ENCODE measurements at places on chromosomes 5 and 9. TPM values are rescaled to one million over a fixed set of nuclear protein-coding genes. Genes with fewer than 3 reads are reported as not detected.

The PRELID2 gene
- 24.6 TPM for total RNA-seq

The GLDC gene
- total RNA-seq: 0.16 TPM

The BHMT gene
- total RNA-seq: 1.8 TPM

The ROR2 gene
- total RNA-seq: 10.2 TPM

The STPG3 gene
- total RNA-seq: not detected

The MYOZ3 gene
- 0.33 TPM for total RNA-seq

The MSMP gene
- total RNA-seq: not detected

DNA sequence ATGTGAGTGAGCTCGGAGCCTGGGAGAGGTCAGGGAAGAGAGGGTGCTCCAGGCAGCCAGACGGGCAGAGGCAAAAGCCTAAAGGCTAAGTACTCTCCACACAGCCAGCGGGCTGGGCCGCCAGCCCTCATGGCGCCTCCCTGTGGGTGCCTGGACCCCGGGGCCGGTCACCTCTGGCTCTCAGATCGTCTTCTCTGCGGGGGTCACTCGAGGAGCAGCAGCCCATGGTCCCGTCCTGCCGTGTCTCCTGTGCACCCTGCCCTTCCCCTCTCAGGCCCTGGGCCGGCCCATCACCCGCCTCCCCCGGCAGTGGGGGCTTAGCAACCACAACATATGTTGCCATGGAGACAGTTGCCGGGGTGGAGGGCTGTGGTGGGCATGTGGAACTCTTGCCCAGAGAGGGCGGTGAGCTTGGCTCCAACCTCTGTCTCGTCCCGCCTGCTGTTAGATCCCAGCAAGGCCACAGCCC lies 4.2 kb downstream of the AK1 start:
- DNase-seq: no peak

GRCh38 chr5:97488126-97488668 lies 305.1 kb upstream of the RIOK2 start:
- no peak for DNase-seq

GRCh38 chr5:110269478-110270142 lies 456.9 kb downstream of the TMEM232 start:
- no peak for DNase-seq

DNA sequence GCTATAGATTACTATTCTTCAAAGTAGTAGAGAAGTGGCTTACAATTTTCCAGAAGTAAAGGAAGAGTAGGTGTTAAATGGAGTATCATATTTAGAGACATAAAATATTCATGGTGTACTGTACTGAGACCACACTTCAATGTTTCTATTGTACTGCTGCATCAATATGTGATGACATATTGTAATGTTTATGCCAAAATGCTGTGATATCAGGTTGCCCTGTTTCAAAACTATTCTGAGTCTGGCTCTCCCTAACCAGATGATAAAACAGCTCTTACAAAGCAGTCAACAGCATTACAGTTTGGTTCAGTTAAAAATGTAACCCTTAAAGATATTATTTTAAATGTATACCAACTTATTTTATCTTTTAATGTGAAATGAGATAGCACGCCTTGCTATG lies 30.8 kb upstream of the ACOT12 start:
- no peak for DNase-seq

- no peak for DNase-seq
Observed at GRCh38 chr9:76664120-76664519, 100.1 kb upstream of the PCA3 start.

- DNase-seq: no peak
Observed at GRCh38 chr9:21653091-21653490, 149.3 kb upstream of the MTAP start.

- DNase-seq: no peak
Observed at GRCh38 chr5:74977471-74977870, 74.9 kb downstream of the GCNT4 start.

DNA sequence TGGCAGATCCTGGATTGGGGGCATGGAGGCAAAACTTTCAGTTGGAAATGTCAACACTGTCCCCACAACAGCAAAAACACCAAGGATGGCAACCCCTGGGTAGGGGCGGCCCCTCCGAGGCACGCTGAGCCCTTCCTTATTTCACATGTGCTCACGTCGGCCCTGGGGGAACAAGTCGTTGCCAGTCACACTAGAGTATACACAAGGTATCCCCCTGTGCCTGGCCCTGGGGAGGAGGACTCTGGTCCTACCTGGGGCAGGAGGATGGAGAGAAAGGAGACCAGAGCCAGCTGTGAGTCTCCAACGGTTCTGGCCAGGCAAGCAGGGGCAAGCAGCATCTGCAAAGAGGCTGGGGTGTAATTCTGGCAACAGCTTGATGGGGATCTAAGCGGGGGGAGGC lies 126.9 kb upstream of the FOXD4L5 start:
- no peak for DNase-seq

- DNase-seq: peak; percentile 50
Observed at GRCh38 chr5:109656829-109657228, 32.9 kb upstream of the MAN2A1 start.

DNA sequence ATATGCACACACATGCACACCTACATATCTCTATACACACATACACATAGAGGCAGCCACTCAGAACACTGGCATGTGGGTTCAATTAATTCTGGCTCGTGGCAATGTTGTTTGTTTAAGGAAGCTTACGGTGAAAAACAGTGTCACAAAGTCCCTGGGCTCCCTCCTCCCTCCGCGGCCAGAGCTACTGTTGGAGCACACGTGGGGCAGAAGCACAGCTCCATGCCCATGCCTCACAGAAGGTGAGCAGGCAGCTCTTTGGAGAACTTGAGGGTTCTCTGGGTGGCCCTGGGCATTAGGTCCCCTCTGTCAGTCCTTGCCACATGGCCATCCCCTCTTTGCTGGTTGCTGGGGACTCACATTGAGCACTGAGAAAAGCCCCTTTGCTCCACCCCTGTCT lies 107.5 kb downstream of the GADD45G start:
- DNase-seq: no peak

DNA sequence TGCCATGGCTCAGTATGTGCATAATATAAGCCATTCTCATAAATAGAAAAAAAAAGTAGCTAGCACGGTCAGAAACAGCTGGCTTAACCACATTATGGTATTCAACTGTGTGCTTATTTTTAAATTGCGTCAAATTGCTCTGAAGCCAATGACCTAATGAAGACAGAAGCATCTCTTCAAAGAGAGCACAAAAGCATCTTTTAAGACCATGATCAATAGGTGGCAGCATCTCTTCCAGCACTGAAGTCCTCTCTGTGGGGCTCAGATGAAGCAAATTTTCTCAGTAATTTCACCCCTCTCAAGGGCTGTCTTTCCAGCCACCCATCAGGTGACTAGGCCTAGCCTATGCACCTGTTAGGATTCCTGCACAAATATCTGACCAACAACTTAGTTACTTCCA lies 251.4 kb downstream of the GLIS3 start:
- DNase-seq: no peak

DNA sequence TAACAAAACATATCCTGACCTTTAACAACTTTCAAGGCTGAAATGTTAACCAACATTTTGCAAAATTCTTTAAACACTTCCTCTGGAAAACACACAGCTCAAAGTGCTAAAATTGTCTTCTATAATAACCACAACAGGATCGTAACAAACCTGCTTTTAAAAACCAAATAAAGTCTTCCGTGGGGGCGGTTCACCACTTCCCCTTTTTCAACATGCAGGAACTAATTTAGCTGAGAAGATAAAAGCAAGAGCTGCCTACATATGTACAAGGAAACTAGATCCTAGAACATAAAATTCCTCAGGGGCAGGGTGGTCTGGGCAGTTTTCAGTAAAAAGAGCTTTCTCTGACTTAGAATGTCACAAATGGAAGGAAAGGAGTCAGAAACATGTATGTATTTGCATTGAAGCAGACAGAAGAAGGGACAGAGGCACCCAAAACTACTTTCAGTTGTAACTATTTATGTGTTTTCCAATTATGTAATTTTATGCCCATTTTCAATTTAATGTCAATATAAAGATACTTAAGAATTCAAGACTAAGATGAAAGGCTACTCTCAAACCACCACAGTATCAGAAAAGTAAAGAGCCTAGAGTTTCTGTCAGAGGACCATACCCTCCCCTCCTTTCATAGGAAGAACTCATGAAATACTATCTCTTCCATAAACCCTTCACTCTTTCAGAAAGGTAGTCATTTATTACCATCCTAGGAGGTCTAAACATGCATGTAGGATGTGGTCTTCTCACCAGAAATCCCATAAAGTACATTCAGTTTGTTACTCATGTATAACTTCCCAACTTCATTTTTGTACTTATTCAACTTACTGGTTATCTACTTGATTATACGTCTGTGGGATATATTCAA lies 185.9 kb upstream of the RASA1 start:
- DNase-seq: no peak

DNA sequence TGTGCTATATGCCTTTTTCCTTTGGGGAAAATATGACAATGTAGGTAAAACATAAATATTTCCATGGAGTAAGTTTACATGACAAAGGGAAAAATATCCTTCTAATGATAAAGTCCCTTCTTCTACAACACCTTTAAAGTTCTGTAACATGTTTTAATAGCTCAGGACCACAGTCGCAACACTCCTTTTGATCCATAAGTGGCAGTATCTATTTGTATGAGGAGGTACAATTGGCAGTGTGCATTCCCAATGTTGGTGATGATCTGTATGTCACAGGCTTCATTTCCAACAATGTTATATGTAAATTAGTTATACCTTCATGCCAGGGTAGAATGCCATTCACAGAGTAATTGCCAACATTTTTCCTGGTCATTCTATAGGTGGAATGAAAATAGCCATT lies 127.1 kb upstream of the CCNH start:
- DNase-seq: no peak

- DNase-seq: no peak
Observed at GRCh38 chr5:155735388-155735787, 591.6 kb upstream of the SGCD start.

- no peak for DNase-seq
Observed at GRCh38 chr5:173246135-173246495, 11.1 kb upstream of the NKX2-5 start.

DNA sequence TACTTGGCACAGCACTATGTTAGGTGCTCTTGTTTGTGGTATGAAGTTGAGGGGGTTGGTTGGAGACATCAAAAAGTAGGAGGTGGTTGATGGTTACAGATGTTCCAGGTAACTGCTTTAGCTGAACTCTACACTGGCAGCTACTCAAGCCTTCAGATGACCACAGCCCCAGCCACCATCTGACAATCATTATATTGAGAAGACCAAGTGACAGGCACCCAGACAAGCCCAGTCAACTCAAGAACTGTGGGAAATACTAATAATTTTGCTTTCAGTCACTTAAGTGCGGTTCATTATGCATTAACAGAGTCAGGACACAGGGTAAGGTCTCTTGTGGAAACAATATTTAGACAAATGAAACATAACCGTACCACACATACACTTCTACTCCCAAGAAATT lies 38.9 kb upstream of the SLIT3 start:
- DNase-seq: no peak

DNA sequence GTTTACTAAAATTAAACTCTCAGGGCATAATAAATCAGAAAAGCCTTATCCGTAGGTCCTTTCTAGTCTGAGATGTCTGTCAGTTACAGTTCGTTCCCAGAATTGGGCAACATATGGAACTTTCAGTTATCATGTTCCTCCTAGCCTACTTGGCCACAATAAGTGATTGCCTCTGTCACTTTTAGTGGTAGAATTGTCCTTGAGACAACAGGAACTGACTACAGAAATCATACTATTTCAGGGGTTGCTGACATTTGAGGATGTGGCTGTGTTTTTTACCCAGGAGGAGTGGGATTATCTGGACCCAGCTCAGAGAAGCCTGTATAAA lies 956 bp downstream of the ZNF189 start:
- no peak for DNase-seq

DNA sequence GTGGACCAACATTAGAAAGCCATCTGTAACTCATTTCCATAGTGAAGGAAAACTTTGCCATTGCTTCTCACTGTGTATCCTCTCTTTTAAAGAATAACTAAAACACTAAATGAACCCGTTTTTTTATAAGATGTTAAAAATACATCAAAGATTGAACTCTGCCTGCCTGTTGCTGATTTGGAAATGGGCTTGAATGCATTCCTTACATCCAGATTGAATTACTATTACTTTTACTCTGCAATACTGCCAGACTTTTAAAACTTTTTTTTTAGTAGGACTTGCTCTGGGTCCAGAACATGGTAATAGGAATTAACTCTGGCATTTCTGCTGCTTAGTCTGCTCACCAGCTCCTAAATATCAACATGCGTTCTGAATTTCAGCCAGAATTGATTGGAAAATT lies 176.8 kb upstream of the PAPPA start:
- no peak for DNase-seq

DNA sequence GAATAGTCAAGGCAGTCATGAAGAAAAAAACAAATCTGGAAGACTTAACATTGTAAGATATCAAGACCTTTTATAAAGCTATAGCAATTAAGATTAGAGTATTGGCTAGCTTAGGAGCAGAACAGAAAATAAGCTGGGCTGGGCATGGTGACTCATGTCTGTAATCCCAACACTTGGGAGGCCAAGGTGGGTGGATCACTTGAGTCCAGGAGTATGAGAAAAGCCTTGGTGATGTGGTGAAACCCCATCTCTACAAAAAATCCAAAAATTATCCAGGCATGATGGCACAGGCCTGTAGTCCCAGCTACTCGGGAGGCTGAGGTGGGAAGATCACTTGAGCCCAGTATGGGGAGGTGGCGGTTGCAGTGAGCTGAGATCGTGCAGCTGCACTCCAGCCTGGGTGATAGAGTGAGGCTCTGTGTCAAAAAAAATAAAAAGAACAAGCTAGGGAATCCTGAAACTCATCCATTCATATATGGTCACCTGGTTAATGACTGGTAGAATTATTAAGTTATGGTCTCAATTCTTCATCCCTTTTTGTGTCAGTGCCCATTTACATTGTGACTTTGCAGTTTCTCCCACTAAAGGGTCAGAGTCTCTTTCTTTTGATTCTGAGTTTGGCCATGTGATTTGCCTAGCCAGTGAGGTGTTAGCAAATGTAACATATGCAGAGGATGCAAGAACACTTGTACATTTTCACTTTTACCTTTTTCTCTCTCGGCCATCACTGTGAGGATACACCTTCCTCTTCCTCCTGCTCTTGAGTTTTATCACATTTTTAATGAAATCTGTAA lies 144.6 kb upstream of the SGCD start:
- DNase-seq: no peak

GRCh38 chr9:130588416-130588815 lies 9.0 kb downstream of the FUBP3 start:
- no peak for DNase-seq

- no peak for DNase-seq
Observed at GRCh38 chr9:35695943-35696401, 6.2 kb upstream of the TPM2 start.

Measured in breast epithelium (tissue), 4 donors.